ENCODE measurements at places on chromosomes 7 and 10.

DNA sequence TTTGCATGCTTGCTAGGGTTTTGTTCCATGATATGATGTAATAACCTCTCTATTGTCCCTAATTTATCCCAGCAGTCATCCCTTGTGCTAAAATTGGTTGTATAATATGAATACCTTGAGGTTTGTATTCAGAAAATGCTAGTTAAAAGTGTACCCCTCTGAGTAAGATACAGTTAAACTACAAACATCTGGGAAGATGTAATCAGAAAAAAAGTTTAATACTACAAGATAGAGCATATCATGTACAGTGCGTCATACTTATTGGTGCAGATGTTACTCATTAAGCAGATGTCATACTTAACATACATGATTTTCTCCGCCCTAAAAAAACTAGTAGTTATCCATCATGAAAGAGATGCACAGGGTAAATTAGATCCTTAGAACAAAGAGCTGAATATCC lies 336.1 kb upstream of the KCND2 start:
- no peak for DNase-seq

DNA sequence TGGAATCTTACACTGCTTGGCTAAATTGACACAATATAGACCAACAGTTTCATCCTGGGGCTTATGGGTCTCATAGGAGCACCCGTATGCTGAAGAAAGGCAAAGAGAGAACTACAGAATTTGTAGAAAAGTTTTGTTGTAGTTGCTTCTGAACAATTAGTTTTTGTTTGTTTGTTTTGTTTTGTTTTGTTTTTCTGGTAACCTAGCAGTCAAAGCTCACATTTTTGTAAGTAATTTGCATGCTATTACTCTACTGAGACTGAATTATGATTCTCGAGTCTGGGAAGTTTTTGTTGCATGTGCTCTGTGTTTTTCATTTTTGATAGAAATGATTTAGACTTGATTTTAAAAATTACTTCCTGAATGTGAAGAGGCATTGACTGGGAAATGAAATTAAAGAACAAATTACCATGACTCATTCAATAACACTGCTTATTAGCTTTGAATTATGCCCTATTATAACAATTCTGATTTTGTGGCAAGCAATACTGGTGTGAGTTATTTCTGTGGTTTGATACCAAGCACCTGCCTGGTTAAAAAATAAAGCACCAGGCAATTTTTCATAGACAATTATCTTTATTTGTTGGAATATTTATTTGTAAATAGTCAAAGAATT lies 438 bp downstream of the LSMEM1 start:
- DNase-seq: peak; percentile 37

DNA sequence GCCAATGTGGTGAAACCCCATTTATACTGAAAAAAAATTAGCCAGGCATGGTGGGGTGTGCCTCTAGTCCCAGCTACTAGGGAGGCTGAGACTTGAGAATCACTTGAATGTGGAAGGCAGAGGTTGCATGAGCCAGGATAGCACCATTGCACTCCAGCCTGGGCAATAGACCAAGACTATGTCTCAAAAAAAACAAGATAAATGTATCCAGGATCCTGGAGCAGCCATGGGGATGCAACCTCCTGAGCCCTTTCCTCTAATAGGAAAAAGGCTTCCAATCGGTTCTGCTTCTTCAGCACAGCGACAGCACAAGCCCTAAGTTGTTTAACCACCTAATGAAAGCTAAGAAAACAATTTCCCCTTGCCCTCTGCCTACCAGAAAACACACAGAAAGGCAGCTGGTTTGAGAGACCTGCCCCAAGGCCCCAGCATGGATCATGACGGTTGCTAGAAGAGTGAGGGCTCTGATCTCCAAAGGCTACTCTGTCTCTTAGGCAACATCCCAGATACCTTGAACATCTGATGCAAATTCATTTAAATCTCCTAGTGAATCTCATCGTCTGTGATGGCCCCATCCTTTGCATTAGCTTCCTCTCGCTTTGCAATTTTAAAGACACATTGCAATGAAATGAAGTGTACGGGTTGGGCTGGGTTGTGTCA lies 220.8 kb downstream of the ARHGAP21 start:
- no peak for DNase-seq

GRCh38 chr7:28573651-28574301 lies 161.5 kb downstream of the CREB5 start:
- no peak for DNase-seq
